Thymus (tissue), 14 donors: ENCODE measurements at places on chromosomes 6 and 20. TPM values are rescaled to one million over a fixed set of nuclear protein-coding genes. Genes with fewer than 3 reads are reported as not detected.

RIPPLY2 gene
- 0.28 TPM for total RNA-seq

MUC21 gene
- total RNA-seq: under 0.01 TPM

PIGT gene
- total RNA-seq: 28.1 TPM

PNPLA1 gene
- total RNA-seq: 0.09 TPM

FILIP1 gene
- 1.9 TPM for total RNA-seq

MYLK4 gene
- 0.42 TPM for total RNA-seq

DOP1A gene
- 28.8 TPM for total RNA-seq

SYNDIG1 gene
- 3.2 TPM for total RNA-seq

DNA sequence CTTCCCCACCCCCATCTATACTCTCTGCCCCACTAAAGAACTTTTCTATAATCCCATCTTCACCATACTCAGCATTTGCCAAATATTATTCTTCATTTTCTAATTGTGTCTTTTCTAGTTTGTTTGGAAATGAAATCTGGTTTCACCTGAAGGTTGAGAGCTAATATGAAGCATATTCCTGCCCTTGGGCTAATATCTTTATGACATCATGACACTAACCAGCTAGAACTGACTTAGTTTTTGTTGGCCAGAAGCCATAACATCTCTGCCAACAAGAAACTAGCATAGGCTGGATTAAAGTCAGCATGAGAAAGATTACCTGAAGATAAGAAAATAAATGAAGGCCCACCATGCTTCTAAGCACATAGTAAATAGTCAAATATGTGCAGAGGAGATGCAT lies 16.7 kb downstream of the UNC5CL start:
- no peak for DNase-seq

DNA sequence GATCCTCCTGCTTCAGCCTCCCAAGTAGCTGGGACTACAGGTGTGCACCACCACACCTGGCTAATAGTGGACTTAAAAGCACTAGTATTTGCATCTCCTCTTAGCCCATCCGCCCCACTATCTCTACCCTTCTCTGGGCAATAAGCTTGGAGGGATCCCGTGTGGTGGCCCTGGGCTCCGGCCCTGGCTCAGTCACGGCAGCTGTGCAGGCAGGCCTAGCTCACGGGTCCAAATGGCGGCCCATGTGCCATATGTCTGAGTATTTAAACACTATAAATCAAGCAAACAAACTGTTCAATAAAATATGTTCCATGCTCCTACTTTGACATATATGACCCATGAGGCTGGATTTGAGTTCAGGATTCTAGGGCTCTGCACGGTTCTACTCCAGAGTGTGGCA lies 118.4 kb downstream of the BANF2 start:
- DNase-seq: no peak

DNA sequence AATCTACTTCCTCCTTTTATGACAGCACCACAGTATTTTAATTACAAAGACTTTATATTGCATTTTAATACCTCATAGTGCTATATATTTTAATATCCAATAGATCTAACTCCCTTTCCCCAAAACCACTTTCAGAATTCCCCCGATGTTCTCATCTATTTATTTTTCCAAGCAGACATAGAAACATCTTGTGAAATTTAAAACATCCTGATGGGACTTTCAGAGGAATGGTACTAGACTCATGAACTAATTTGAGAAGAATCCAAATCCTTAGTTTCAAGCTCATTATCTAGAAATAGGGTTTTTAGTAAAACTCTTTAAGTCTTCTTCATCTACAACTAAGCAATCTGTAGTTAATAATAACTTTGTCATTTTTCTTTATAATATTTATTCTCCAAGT lies 97.0 kb downstream of the TRERF1 start:
- DNase-seq: no peak

DNA sequence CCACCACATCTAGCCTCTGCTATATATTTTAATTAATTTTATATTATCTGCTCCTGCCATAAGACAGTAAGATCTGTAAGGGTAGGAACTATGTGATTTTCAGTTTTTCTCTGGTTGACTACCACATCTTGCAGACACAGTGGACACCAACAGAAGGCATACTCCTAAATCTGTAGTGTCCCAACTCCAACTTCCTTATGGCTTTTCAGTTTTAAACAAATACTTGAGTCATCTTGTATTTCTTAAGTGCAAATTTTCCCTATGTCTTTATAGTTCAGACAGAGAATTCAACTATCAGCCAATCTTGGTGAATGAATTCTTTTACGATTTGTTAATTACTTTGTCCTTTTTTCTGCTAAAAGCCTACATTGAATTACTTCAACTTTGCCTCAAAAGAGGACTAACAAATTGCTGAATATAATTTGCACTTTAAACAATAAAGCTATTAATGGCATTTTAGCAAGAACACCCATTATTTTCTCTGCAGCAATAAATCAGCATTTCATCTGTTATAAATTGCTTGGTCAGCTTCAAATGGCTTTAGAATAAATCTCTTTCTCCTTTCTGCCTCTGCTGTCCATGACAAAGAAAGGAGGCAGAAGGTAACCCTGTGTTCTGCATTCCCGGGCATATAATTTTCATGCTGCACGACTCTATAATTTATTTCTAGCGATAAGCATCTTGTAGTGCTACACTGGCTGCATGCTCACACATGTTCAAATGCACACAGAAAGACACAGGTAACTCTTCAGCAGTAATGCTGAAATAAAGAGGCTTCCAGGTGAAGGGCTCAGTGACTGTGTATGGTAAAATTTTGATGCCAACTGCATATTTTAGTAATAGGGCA lies 144.8 kb downstream of the BACH2 start:
- no peak for DNase-seq

- DNase-seq: peak; percentile 43
Measured at GRCh38 chr6:150685860-150686259, 86.2 kb downstream of the PLEKHG1 start.

DNA sequence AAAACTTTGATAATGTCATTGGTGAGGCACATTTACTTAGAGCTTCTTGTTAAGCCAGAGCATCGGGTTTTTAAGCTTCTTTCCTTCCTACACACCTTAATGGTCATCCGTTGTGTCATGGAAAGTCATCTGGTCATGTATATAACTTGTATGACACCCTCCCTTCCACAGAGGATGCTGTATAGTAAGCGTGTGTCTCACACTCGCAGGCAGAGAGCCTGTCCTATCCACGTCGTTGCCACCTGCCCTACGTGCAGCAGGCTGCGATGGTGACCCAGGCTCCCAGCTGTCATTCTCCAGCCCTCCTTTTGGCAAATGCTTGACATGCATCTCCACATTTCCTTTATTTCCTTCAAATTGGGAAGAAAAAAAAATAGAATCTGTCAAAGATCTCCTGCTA lies 85.6 kb downstream of the MYB start:
- no peak for DNase-seq

GRCh38 chr20:49989234-49990065 lies 6.7 kb downstream of the SNAI1 start:
- DNase-seq: no peak

DNA sequence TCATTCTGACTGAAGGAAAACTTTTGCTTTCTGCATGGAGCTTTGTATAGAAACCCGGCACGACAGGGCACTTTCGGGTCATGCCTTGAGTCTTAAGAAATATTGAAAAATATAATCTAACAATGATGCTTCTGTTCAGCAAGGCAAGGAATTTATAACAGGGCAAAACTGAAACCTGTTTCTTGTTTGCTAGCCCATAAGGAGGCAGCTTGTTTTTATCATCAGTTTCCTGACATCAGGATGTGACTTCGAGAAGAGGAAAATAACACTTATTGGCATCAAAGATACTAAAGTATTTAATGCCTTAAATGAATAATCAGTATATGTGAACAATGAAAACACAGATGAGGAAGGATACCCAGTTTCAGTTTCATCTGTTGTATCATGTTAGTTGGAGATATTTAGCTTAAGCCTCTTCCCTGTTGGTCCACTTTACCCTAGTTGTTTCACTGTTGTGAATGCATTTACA lies 146.5 kb downstream of the CDKAL1 start:
- DNase-seq: no peak

- DNase-seq: no peak
Measured at GRCh38 chr6:159601211-159601610, 91.8 kb downstream of the SOD2 start.

- peak; percentile 54 for DNase-seq
Measured at GRCh38 chr6:137975188-137975940, 108.3 kb downstream of the TNFAIP3 start.

GRCh38 chr20:54195483-54196472 lies 12.1 kb upstream of the PFDN4 start:
- no peak for DNase-seq

DNA sequence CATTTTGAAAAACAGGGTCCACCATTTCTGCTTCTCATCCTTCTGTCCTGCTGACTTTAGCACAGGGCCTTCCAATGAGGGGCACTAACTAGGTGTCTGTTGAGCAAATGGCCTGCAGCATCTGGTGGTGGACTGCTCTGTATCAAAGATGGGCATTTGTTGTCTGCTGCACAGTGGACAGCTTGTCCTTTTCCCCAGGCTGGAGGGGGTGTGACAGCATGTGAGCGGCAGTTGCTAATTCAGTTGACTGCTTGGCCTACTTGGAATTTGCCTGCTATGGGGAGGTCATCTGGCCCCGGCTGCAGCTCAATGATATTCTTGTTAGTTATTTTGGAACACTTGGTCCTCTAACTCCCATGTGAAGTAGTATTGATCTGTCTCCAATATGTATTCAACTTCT lies 93.7 kb downstream of the SH3BGRL2 start:
- no peak for DNase-seq

- DNase-seq: peak; percentile 44
Measured at GRCh38 chr20:24289737-24290481, 179.5 kb upstream of the SYNDIG1 start.

GRCh38 chr20:54665812-54666211 lies 190.4 kb downstream of the DOK5 start:
- DNase-seq: no peak

- no peak for DNase-seq
Measured at GRCh38 chr6:165451838-165452237, 142.4 kb upstream of the C6orf118 start.

DNA sequence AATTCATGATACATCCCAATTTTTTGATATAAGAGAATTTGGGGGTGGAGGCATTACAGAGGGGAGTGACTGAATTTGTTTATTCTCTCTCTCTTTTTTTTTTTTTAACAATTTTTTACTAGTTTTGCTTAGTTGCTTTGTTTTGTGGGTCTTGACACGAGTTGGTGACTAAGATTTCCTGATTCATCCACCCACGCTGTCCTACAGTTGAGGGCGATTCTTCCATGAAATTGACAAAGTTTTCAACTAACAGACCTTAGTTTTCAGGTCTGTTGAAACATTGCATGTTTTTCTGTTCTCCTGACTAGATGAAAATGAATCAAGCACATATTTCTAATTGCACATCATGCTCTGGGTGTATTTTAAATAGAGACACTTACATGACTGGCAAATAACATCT lies 613.8 kb downstream of the TFAP2B start:
- no peak for DNase-seq

DNA sequence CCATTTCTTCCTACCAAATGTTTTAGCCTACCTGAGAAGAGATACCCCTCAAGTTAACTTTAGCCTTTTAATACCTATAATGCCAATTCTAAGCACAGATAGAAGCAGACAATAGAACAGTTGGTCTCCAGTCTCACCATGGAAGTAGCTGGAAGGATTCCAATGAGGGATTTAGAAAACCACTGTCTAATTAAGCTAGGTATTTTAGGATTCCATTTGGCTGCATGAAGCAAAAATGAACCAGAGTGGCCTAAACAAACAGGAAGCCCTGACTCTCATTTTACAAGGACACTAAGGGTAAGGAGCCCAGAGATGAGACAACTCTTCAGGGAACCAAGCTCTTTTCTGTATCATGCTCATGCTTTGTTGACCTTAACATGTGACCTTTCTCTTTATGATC lies 199.2 kb downstream of the ALDH8A1 start:
- DNase-seq: no peak

- DNase-seq: no peak
Measured at GRCh38 chr6:21616005-21616404, 22.5 kb downstream of the SOX4 start.

DNA sequence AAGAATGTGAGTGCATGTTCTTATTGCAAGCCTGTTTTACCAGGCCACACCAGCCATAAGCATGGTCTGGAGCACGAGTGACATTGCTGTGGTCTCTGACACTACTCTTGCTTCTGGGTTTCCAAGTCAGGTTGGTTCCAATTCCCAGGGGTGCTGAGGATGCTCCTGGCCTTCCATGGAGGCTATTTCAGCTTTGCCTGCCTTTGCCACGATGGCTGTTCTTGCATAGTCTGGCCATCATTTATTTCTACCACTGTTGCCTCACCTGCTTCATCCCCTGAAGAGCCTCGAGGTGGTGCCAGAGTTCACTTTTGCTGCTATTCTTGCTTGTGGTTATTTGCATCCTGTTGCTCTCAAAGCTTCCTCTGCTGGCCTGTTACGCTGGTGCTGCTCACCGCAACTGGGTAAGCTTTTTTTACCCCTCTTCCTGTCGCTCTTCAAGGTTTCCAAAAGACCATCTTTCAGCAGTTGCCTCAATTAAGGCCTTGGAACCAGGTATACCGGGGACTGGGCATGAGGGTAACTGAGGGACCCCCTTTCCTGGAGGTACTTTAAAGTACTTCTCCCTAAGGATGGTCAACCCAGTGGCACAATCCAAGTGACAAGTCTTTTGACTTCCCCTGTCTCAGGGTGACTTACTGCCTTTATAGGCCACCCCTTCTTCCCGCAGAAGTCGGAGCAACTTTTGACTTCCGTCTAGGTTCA lies 64.5 kb downstream of the AKAP7 start:
- DNase-seq: peak; percentile 93

DNA sequence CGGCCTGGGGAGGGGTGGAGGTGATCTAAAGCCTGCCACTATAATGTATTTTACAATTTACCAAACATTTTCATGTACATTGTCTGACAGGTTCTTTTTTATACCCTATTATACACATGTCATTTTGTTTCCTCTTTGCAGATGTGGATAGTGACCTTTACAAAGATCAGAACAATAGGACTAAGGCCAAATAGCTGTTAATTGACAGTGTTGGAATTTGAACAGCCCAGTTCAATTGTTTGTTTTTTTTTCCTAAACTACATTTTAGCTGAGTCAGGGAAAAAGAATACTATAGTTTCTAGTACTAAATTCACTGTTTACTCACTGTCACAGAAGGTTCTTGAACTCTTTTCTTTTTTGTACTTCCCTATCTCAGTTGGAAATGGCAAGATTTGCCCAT lies 40.2 kb downstream of the PGM3 start:
- DNase-seq: no peak

DNA sequence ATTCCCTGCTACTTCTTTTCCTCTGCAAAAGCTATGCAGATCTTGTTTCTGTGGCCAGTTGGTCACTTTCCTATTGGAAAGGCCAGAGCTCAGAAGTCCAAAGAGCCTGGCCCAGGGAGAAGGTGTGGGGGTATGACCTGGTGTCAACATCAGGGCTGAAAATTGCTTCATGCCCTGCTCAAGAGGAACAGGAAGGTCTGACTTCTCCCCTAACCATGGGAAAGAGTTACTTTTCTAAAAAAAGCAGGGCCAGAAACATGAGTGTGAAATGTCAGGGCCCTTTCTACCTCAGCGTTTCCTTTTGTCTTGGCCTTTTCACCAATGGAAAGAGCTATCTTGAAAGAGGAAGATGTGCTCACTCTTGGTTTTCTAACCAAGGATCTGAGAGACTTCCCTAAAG lies 117.4 kb downstream of the MAFB start:
- DNase-seq: no peak

GRCh38 chr6:144481527-144481926 lies 196.4 kb downstream of the UTRN start:
- DNase-seq: no peak

- DNase-seq: no peak
Measured at GRCh38 chr6:80605165-80605989, 498.9 kb downstream of the BCKDHB start.

- no peak for DNase-seq
Measured at GRCh38 chr6:74631564-74631963, 574.3 kb downstream of the COL12A1 start.
